ENCODE measurements at places on chromosomes 2 and 18.

DNA sequence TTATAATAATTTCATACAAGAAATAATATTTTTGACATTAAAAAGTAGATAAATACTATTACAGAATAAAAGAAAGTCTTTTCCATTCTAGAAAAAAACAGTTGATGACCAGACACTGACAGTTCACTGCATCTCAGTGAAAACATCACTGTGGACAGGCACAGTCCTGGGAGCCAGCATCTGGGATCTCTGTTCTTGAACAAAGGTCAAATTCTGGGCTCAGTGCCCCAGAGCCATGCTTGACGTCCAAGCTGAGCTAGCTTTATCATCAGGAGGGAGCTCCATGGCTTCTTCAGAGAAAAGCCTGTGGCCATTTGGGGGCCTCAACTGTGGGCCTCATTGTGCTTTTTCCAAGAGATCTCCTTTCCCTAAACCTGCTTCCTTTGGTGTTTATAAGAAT, 86.1 kb upstream of the SRD5A2 start:
- DNase-seq: no peak

DNA sequence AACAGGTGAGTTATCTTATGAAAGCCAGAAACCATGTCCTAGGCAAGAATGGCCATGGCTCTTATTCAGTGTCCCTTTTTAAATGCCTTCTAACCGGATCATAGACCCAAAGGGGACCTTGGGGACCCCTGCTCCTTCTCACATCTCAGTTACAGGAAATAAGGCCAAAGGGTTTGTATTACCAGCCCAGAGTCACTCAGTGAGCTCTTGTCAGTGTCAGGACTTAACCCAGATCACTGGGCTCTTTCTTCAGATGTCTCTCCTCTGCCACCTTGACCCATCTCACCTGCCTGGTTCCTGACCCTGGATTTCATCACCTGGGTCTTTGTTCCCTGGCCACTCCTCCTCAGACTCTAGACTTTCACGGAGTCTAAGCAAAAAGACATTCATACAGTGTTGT, 556.7 kb downstream of the CMPK2 start:
- no peak for DNase-seq

DNA sequence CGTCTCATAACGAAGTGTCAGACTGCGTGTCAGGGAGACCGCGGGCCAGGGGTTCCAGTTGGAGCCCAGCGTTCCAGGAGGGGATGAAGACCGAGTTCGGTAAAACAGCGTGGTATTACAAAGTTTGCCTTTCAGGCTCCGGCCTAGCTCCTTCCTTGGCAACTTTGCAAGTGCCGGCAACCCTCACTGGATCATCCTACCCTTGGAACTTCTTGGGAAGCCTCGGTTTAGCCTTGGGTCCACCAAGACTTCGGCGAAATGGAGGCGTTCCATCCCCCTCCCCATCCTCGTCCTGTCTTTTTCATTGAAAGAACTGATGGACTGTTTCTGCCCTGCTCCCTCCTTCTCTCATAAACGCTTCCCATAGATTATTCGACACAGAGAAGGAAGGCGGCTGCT, 10.4 kb upstream of the SKOR2 start:
- no peak for DNase-seq

DNA sequence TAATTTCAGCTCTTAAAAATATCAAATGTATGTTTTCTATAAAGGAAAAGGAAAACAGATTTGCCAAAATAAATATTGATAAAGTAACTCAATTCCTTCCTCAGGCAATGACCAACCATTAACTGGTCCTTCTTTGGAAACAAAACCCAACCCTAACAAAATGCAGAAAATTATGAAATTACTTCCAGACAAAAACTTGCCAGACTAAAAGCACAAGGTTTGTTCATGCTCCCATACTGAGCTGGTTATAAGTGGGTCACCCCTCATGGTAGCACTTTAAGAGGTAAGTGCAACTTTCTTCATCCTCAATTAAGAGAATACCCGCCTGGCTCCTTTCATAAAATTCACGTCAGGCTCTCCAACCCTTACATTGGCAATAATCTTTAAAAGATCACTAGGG, 31.1 kb upstream of the TTC32 start:
- no peak for DNase-seq

DNA sequence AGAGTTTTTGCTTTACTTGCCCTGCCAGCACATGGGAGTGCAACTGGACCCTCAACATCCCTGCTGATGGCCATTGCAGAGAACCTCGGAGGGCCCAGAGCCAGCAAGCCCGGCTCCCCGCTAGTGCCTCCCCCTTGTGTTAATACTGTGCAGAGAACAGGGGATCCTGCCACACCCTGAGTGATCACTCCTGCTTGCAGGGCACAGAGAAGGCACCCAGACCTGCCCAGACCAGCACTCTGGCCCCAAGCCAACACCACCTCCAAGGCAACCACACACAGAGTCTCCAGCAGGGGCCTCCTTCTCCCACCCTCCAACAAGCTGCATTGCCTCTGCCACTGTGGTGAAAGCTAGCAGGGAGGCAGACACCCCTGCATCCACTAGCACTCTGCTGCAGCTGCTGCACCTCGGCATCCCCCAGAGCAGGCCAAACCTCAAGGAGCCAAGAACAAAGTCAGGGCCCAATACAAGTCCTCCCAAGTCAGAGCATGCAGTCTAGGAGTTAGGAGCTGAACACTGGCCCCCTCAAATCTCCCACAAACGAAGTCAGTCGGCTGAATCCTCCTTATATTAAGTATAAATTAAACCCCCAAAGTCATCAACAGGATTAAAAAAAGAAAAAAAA, 157.7 kb downstream of the CCDC178 start:
- DNase-seq: no peak

DNA sequence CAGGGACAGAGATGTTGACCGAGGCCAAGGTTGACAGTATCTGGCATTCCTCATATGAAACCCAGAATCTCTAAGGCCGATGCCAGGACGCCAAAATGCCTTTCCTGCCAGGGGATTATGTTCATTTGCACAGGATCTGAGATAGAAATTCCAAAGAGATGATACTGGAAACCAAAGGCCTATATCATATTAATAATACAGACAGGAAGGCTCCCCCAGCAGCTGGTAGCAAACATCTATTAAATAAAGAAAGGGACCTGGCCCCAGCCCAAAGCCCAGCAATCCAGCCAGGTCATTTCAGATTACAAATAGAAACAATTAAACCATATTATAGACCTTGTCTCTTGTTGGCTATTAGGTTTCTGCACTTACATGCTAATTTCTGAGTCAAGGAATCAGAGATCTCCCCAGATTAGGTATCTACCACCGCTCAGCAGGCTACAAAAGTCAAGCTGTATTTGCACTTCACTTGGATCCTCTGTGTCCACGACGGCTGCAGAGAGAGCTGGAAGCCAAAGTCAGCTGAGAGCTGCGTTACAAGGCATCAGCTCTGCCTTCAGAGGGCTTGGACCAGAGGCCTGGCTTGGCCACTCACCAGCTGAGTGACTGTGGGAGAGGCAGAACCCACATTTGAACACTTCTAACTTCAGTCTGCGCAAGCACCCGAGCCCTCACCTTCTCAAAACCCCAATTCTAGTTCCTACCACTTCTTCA, 269.3 kb upstream of the SIX2 start:
- no peak for DNase-seq

DNA sequence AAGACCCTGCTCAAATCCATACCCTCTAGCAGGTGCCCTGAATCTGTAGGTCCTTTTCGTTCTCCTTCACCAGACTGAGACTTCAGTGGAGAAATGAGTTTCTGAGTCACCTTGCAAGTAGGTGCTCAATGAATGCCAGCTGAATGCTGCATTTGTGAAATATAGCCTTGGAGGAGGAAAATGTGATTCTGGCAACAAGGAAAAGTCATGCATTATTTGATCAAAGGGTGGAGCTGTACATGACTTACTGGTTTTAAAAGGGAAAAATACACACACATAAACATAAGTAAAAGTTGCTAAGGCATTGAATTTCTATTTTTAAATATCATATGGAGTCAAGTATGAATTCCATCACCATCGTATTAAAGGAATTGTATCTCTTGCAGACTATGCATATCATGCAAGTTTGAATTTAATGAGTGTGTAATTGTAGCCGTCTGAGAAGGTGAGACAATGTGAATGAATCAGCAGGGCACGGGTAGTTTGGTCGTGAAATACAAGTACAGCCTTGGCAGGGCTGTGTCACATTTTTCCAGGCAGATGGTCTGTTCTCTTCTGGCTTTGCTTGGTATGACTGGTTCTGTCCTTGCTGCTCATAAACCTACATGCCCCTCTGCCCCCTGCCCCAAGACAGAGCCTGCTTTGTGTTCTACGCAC, 160.8 kb downstream of the COL6A3 start:
- no peak for DNase-seq

GRCh38 chr2:50987616-50988313, 44.2 kb downstream of the NRXN1 start:
- DNase-seq: no peak

DNA sequence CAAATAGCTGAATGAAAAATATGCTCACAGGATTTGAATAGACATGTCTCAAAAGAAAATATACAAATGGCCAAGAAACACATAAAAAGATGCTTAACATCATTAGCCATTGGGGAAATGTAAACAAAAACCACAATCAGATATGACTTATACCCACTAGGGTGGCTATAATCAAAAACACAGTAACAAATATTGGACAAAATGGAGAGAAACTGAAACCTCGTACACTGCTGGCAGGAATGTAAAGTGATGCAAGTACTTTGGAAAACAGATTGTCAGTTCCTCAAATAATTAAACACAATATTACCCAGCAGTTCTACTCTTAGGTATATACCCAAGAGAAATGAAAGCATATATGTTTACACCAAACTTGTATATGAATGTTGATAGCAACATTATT, 213.0 kb downstream of the PHLPP1 start:
- no peak for DNase-seq

- no peak for DNase-seq
These were observed 10.2 kb downstream of the GATA6 start for GRCh38 chr18:22179631-22180030.

DNA sequence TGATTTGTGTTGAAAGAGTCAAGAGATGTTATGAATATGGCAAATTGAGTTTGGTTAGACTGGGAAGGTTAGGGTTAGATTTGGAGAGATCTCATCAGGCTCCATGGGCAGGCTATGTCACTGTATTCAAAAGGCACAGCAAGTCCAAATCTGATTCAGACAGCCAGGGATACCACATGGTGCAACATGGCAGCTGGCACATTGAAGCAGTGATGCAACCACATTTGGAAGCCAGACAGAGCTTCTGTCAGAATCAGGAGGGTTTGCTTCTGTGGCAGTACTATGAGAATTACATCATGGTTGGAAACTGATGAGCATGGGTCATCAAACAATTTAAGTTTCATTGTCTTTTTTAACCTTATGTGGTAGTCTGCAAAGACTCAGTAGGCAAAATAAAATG, 772.2 kb downstream of the SUCLG1 start:
- no peak for DNase-seq

- DNase-seq: no peak
These were observed 13.7 kb upstream of the POLR1B start for GRCh38 chr2:112528541-112528940.

GRCh38 chr18:74376523-74376922, 60.9 kb downstream of the C18orf63 start:
- DNase-seq: no peak

- DNase-seq: no peak
These were observed 70.1 kb downstream of the NRP2 start for GRCh38 chr2:205752296-205752820.

DNA sequence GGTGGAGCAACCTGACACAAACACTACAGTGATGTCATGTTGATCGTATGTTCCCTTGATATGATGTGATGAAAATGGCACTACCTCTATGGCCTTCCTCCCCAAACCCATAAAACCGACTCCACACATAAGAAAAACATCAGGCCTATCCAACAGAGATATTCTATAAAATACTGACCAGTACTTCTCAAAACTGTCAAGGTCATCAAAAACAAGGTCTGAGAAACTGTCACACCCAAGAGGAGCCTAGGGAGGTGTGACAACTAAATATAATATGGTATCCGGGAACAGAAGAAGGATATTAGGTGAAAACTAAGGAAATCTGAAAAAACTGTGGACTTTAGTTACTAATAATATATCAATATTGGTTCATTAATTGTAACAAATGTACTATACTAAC, 85.9 kb upstream of the FZD5 start:
- DNase-seq: no peak

GRCh38 chr2:8049851-8050571, 631.8 kb upstream of the ID2 start:
- peak; percentile 20 for DNase-seq

- DNase-seq: no peak
These were observed 29.3 kb upstream of the CYP20A1 start for GRCh38 chr2:203209538-203209937.

GRCh38 chr2:200578778-200579177, 7.0 kb upstream of the AOX1 start:
- no peak for DNase-seq

- no peak for DNase-seq
These were observed 14.1 kb upstream of the CYS1 start for GRCh38 chr2:10094271-10094814.

- no peak for DNase-seq
These were observed 75.6 kb upstream of the ITGB6 start for GRCh38 chr2:160275656-160276055.

GRCh38 chr2:74481961-74482800, 617 bp downstream of the CCDC142 start:
- DNase-seq: no peak

GRCh38 chr2:174775571-174775980, 11.3 kb upstream of the CHRNA1 start:
- no peak for DNase-seq

- no peak for DNase-seq
These were observed 263.8 kb upstream of the ATP5MC3 start for GRCh38 chr2:175445281-175445680.

GRCh38 chr2:55811048-55811447, 112.5 kb downstream of the EFEMP1 start:
- DNase-seq: no peak

DNA sequence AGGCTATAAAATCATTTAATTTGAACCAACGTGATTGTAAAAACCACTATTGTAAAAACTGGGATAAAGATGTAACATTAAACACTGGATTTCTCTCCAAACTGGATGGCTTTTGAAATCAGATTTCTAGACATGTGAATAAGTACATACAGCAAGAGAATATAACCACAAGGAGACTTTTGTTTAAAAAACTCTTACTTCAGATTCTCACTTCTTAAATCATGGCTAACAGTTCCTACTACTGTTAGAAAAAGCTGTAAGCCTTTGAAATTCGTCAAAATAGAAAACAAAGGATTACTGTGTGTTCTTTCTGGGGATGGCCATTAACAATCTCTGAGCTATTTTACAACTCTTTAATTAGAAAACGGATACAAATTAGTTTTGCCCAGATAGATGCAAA, 39.4 kb upstream of the SH3BP4 start:
- no peak for DNase-seq

- DNase-seq: no peak
These were observed 112.0 kb upstream of the NDUFV2 start for GRCh38 chr18:8990276-8991031.

GRCh38 chr2:154532004-154532403, 166.5 kb upstream of the KCNJ3 start:
- DNase-seq: no peak

DNA sequence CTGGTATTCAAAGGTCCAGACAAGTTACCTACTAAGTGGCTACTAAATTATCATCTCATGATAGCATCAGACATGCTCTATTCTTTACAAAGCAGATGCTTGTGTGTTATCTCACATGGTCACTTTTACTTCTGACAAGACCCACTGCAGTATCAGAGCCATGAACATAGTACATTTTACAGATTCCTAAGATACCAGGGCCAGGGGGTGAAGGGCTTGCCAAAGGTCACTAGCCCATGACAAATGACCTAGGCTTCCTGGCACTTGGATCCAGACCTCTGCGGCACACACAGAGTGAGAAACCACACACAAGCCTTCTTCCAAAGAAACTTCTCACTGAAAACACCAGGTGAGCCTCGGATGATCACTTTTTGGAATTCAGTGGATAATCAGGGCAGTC, 446.8 kb downstream of the EIPR1 start:
- no peak for DNase-seq
